Activated T-helper 1 cell treated with anti-CD3 and anti-CD28 coated beads, Interleukin-12 subunit alpha, Interleukin-12 subunit beta, Interleukin-2, Interleukin-4 antibody, amounts not matched to agents 30 ng/mL and 10 ng/mL and 1 ng/mL, durations not matched to agents 14 hours and 24 hours and 36 hours (primary cell): ENCODE measurements at places on chromosomes 5 and 9.

GRCh38 chr9:136316271-136316751 is 11.0 kb upstream of the GPSM1 start:
- no peak overlapping the region for H3K4me3 ChIP-seq
- H3K27ac ChIP-seq: peak overlapping the region; percentile 67
- no peaks in the 10 kb centered on the region for H3K36me3 ChIP-seq
- H3K27me3 ChIP-seq: peaks cover 8% of the 10 kb centered on the region

GRCh38 chr9:113687680-113688371 is 188.3 kb upstream of the ZNF618 start:
- peaks cover 43% of the 10 kb centered on the region for H3K27me3 ChIP-seq
- no peak overlapping the region for H3K4me3 ChIP-seq
- no peak for DNase-seq
- H3K36me3 ChIP-seq: no peaks in the 10 kb centered on the region
- no peak overlapping the region for H3K27ac ChIP-seq

GRCh38 chr9:134853893-134854292 is 26.7 kb upstream of the FCN2 start:
- H3K27me3 ChIP-seq: no peaks in the 10 kb centered on the region
- DNase-seq: no peak

DNA sequence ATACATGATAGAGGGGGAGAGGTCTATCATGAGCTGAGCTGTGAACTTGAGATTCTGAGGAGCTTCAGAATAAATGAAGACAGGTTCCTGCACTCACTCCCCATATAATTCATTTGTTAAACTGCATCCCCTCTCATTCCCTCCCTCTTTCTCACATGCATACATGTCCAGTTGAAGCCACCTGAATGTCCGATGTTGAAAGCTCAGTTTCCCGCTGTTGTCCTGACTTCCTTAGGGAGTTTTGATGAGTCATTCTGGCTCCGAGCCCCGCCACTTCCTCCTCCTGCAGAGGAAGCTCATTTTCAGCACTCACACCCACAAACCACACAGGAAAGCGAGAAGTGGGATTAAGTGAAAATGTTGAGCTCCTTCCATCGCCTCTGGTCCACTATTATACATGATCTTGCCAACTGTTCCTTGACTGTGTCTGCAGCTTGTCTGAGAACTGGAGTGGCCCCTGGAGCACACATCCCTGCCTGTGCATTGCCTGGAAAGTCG is 121.2 kb downstream of the CEMIP2 start:
- H3K4me3 ChIP-seq: peak overlapping the region; percentile 73
- H3K4me1 ChIP-seq: peaks cover 66% of the 10 kb centered on the region
- H3K36me3 ChIP-seq: peaks cover 10% of the 10 kb centered on the region
- peaks cover 4% of the 10 kb centered on the region for H3K27me3 ChIP-seq
- H3K27ac ChIP-seq: no peak overlapping the region
- peak; percentile 21 for DNase-seq
